Activated gamma-delta T cell (primary cell): ENCODE measurements at places on chromosomes 12 and 14.
A peak's percentile ranks its signal among the peaks of the same experiment; 100 is the strongest.

DNA sequence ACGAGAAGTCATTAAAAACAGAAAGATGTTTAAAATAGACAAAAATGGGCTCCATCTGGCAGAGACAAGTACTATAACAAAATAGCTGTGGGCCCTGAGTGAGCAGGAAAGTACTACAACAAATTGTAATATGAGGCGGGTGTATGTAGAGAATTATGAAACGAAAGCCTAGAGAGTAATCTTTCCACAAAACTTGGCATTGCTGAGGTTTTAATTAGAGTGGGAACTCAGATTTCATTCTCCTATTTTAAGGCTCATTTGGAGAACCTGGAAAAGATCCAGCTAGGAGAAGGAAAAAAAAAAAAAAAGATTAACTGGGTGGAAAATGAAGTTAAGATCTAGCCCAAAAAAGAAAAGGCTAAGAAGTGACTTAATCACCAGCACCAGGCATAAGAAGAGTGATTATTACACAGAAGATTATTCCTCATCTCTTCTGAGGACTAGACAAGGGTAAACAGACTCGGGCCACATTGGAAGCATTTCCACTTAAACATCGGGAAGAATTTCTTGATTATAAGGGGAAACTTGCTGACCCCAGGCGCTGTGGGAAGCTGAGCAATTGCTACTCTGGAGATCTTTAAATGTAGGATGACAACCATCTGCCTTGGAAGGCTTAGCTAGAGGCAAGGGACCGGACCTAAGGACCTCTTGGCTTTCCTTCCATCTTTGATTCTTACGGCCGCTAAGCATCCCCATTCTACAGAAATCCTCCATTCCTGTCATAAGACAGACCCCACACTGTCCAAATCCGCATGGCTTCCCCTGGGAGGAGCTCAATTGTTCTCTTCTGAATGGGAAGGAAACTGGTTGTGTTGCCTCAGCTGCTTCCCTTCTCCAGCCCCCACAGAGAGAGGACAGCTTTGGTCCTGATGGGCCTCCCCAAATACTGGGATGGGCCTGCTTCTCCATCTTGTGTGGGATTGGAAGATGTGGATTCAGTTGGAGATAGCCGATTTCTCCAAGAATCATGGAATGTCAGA lies 40.6 kb downstream of the IGF1 start:
- DNase-seq, result no peak

GRCh38 chr12:131348231-131348630 lies 362.7 kb upstream of the SFSWAP start:
- no peak for DNase-seq

GRCh38 chr12:31785318-31785717 lies 56.5 kb upstream of the AMN1 start:
- DNase-seq, result no peak

DNA sequence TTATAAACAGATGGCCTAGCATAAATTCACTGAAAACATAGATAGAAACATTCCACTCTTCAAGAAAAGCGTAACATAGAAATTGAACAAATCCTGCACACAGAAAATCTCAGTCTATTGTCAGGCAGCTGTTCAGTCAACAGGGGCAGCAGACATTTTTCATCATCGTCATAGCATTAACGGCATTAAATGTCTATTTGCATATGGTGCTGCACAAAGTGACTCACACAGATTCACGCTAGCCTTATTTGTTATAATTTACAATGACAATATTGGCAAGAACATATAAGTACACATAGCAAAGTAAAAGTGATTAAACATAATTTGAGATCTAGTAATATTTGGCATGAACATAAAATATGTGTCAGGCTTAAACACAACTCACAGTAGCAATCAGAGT lies 95.7 kb downstream of the CEP128 start:
- no peak for DNase-seq

GRCh38 chr14:71451501-71451900 lies 480.7 kb upstream of the RGS6 start:
- DNase-seq, result no peak

DNA sequence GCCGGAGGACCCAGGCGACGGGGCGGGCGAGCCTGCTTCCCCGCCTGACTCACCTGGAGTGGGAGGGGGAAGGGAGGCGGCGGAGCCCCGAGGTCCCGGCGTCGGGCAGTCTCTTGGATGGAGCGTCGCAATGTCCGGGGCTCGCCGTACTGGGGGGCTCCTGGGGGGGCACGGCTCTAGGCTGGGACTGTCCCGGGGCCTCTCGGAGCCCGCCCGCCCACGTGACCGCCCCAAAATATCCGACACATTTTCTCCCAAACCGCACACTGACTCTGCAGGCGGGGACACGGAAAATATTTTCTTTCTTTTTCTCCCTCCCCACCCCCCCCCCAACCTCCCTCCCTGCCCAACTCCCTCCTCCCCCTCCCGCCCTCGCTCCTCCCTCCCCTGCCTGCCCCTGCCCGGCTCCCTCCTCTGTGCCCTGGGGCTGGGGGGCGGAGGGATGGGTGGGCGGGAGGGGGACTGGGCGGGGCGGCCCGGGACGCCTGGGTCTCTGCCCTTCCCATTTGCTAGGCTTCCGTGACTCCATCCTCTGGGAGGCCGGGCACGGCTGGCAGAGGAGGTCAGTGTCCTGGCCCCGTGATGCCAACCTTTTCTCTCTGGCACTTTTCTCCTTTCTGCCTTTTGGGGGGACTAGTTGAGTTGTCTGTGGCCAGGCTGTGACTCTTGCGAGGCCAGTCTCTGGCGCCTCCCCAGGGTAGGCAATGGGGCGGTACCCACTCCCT lies at the start of gene RARG:
TSS of gene RARG (minus strand) at position 289 of the 725 bp plus-strand sequence. CDS start 4,664 bp downstream, outside the sequence.
- peak; percentile 55 for DNase-seq

DNA sequence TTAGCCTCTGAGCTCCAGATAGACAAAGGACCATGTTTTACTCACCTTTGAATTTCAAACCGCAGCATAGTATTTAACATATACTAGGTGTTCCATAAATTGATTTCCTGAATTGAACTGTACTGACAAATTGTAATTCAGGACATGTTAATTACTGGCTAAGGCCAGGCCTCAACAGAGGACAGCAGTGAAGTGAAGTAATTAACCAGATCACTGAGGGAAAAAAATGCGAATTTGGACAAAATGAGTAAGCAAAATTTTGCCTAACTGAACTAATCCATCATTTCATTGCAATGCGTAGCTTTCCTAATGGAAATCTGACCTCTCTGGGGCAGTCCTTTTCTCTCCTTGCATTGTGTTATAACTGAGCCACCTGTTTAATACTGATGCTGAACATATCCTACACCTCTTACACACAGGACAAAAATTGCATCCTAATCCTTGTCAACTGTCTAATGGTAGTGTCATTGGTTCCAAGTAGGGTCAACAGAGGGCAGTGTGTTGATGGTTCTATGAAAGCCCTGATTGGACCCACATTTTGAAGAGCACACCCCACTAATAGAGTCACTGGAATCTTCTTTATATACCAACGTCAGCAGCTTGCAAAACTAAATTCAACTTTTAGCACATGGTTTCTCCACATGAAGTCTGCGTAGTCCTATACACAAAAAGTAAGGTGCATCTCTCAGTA lies 148.4 kb downstream of the SLC25A21 start:
- DNase-seq, result no peak

- DNase-seq, result no peak
Measured at GRCh38 chr12:2575245-2575644, 219.5 kb upstream of the FKBP4 start.

DNA sequence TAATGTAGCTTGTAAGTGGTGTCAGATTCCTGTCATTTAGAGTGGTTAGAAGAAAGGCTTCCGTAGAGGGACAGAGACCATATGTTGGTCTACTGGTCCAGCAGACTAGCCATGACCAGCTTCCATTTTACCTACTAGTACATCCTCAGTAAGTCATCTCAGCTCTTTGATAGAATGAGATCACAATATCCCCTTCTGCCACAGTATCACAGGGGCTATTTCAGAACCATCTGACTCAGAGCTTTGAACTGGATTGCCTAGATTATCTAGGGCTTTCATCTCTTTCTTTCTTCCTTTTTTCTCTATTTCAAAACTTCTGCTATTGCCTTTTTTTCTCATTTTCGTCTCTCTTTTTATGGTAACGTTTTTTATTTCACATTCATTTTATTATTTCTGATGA lies 4.7 kb downstream of the ZDHHC17 start:
- DNase-seq, result no peak

DNA sequence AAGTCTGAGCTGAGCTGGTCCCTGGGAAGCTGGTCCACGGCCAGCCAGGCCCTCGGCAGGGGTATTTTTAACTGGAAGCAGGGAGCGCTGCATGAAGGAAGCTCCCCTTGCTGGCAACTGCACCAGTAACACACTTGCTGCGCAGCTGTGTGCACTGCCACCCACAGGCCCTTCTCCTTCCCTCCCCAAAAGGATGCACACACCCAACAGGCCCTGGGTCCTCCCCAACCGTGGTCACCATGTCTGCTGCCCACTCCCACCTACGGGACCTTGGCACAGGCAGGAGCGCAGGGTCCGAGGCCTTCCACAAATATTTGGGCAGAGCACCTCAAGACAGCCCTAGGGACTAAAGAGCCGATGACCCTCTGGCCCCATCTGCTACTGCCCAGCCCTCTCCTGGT lies 157.0 kb upstream of the PRMT8 start:
- DNase-seq, result no peak

DNA sequence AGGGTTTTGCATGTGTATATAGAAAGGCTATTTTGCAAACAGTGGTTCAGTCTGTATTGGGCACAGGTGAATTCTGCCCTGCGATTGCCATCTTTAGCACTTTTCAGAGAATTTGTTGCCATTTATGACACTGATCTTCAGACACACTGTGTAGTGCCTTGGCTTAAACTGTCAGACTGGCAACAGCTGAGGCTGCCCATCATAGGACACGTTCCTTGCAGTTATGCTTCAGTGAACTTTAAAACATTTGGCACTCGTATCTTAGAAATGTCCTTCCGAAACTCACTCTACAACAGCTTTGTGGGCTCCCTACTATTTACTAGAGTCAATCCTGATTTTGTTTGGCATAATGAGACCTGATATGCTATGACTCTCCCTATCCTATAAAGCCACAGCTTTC lies 29.1 kb downstream of the AP5M1 start:
- DNase-seq, result no peak

GRCh38 chr12:24359418-24359817 lies 409.9 kb upstream of the SOX5 start:
- no peak for DNase-seq

- no peak for DNase-seq
Measured at GRCh38 chr12:131912518-131913274, 16.4 kb upstream of the PUS1 start.

DNA sequence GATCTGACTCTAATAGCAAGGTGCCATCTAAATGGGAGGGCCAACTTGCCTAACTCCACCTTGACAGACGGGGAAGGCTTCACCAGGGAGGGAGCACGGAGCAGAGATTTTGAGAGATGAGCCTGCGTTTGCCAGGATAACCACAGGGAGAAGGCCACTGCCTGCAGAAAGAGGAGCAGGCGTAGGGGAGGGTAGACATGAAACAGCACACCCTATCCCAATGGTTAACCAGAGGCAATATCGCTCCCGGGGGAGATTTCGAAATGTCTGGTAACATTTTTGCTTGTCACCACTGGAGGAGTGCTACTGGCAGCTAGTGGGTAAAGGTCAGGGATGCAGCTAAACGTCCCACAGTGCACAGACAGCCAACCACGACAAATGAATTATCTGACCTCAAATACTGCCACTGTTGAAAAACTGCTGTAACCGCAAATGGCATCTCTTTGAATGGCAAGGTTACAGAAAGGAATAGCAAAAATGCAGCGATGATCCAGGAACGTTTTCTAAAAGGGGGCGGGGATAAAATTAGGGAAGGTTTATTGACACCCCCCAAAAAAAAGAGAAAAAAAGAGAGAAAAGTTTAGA lies 126.0 kb upstream of the ATF7IP start:
- DNase-seq, result no peak

- DNase-seq, result no peak
Measured at GRCh38 chr12:70646850-70647249, 9.6 kb upstream of the PTPRB start.

DNA sequence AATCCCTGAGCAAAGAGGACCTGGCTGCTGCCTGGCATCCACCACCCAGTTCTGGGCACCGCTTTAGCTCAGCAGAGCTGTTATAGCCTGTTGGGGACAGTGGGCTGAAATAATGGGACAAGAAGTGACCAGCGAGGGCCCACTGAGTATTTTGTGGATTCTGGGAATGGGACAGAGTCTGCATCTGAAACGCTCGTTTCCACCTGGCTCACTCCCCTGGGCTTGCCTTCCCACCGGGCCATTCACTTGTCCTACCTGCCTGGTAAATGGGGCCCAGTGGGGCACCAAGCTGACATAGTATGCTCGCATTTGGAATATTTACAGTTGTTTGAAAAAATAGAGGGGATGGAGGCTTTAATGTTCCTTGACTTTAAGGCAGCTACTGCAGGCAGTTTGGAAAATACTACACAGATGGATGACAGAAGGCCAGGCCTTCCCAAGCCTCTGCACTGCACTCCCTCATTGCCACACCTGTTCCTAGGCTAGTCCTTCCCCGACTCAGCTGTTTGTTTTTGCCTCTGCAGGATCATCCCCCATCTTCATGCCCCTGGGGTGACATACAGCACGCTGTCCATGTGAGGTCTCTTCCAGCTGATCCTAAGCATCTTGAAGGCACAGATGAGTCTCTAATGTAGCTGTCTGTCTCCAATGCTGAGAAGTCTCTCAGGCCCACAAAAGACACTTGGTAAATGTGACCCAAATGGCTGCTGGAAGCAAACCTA lies 61.3 kb upstream of the DICER1 start:
- DNase-seq, result no peak

DNA sequence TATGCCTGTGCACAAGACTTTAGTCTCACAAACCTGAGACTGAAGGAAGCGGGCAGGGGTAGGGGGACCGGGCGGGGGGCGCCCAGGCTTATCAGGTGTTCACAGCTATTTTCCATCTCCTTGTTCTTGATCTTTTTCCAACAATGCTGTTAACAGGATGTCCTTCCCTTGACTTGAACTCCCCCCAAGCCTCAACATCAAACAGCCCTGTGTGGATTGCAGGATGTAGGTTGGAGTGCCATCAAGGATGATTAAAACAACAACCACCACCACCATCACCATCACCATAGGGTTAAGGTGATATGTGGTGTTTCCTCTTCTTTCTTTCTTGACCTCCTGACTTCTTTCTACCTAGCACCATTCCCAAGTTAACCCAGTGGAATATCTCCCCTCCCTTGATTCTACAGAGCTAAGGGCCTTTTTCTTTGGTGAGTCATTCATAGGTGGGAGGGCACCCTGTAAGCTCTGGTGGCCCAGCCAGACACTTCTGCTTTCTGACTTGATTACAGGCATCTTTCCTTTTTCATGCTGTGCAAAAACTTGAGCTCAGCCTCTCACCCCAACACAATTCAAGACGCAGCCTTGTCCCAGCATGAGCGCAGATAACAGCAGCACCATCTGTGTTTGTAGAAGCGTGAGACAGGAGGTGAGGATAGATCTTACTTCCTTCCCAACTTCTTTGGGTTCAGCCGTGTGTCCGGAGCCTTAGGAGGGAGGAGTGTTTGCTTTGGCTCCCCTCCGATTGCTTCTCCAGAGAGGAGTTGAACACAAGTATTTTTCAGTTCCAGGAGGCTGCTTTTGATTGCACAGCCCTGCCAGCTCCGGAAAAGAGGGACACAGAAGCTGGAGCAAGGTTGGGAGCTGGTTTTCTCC lies 26.8 kb downstream of the FLVCR2 start:
- no peak for DNase-seq
